ENCODE measurements at places on chromosomes 1 and 21.

DNA sequence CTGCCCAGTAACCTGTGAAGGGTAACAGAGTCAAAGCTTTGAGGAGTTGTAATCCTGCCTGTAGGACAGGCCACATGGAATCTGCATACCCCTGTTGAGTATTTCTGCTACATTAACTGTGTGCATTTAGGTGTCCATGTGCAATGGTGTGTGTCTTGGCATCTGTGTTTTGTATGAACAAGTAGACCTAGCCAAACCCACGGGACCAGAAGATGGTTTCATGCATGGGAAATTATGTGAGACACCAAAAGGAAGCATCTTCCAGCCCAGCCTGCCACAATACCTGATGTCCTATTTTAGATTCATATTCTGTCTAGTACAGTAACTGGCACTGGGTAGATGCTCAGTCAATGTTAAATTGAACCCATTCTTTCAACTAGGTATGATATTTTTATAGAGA is 70.8 kb upstream of the KCND3 start:
- DNase-seq: no peak

GRCh38 chr1:10898921-10899320 is 102.5 kb upstream of the CASZ1 start:
- DNase-seq: no peak

- no peak for DNase-seq
Observed at GRCh38 chr1:16298653-16299052, 53.6 kb downstream of the FBXO42 start.

DNA sequence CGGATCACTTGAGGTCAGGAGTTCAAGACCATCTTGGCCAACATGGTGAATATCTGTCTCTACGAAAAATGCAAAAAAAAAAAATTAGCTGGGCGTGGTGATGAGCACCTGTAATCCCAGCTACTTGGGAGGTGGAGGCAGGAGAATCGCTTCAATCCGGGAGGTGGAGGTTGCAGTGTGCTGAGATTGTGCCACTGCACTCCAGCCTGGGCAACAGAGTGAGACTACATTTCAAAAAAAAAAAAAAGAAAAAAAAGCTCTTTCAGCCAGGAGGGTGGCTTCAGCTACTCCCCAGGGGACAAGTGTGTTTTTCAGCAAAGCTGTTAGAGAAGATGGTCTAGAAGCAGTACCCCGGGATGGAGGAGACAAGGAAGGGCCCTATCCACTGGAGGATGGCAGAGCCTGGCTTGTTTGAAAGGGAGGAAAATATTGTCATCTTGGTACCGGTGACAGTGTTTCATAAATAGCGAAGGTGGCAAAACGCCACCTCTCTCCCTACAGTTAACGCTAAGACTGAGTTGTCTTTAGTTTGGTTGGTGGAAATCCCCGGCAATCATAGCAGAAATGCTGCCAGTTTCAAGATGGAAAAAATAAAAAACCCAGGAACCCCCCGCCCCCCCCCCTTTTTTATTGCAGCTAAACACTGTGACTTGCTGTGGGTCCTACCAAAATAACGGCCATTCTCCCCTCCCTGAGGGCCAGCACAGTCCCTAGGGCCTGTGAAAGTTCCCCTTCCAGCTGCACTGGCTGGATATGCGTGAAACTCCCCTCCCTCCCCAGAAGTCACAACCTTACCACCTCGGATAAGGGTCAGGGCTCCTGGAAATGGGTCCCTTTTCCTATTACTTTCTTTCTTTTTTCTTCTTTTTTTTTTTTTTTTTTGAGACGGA is 3.5 kb downstream of the PIK3CD start:
- no peak for DNase-seq

DNA sequence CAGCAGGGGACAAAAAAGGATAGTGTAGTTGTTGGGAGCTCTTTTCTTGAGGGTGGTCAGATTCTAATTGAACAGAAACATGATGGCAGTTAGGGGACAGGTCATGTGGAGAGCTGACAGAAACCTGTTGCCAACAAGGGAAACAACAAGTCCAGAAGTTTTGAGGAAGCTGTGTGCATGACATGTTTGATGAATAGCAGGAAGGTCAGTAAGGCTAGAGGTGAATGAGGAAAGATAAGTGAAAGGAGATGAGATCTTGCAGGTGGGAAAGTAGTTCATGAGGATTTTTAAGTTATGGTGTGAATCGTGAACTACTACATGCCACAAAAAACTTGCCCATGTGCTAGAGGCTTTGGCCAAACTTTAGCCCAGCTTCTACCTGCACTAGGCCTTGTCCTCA is 1817.4 kb downstream of the MRPL39 start:
- no peak for DNase-seq

- DNase-seq: no peak
Observed at GRCh38 chr21:14523234-14523633, 22.9 kb downstream of the SAMSN1 start.

DNA sequence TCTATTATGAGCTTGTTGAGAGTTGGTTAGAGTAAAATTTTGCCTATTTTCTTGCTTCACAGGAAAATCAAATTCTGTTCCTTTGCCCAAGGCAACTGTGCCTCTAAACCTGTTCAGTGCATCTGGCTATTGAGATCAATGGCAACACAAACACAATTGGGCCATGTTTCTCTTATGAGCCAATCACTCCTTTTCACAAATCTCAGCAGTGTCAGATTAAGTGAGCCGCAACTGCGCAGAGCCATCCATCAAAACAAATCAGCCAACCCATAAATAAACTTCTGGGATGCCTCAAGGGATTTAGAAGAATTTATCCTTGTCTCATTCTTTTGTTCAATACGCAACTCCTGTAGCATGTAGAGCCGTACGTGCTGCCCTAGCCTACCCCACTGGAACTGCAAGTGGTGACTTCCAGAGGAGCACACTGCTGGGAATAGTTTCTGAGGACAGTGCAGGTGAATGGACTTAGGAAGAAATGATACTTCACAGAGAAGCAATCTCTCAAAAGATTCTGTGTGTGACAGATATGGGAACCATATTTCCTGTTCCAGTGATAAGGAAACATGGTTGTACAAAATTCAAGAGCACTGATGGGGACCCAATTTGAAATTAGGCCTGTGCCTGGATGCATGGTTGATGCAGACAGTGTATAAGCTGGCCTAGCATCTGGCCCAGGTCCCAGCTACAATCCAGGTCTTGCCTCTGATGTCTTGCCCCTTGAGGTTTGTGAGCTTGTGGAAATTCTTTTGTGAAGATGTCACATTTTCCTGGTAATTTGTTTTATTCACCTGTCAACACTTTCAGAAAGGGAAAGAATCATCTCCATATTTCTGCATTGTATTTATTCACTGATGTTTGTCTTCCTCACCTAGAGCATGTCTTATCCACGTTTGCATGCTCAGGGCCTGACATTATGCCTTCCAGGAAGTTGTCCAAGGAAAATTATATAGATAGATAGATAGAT is 166.2 kb downstream of the URB2 start:
- no peak for DNase-seq

DNA sequence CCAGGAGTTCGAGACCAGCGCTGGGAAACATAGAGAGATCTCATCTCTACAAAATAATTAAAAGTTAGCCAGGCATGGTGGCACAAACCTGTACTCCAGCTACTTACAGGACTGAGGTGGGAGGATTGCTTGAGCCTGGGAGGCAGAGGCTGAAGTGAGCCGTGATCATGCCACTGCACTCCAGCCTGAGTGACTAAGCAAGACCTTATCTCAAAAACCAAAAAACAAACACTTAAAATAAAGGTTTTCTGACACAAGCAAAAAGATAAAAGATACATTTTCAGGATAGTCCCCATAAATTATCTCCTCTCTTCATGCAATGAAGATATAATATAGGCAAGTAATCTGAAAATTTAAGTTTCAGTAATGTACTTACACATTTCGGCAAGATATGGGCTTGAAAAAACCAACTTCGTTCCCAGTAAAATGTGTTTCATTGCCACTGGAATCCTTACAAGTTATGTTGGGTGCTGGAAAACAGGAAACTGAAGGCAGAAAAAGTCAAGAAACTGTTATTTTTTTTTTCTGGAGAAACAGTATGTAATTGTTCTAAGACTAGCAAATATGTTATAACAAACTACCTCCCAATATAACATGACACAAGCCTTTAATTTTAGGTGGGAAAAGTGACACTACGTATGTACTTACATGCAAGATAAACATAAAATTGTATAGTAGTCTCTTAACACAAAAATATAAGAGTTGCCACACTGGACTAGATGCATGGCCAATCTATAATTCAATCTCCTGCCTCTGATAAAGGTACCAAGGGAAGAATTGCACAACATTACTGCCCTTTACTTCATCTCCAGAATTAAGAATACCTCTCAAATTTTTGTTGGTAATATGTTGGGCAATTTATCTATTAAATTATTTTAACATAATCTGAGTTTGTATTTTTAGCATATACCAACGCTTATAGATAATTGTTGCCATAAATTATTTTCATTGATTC is 15.7 kb downstream of the TM2D1 start:
- DNase-seq: no peak

DNA sequence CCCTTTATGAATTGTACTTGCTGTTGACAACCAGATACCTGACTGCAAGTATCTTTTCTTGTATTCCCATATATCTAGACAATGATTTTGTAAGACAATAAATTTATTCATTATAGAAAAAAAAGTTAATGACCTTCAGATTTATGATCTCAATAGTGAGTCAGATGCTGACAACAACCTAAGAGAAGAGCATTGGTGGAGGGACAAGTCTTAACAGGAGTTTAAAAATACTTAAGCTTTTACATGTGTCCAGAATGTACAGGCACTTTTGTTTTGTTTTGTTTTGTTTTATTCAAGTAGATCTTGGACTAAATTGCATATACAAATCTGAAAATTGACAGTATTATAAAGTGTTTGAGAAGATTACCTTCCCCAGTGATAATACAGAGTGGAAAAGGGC is 1544.6 kb upstream of the B3GALT2 start:
- DNase-seq: no peak

DNA sequence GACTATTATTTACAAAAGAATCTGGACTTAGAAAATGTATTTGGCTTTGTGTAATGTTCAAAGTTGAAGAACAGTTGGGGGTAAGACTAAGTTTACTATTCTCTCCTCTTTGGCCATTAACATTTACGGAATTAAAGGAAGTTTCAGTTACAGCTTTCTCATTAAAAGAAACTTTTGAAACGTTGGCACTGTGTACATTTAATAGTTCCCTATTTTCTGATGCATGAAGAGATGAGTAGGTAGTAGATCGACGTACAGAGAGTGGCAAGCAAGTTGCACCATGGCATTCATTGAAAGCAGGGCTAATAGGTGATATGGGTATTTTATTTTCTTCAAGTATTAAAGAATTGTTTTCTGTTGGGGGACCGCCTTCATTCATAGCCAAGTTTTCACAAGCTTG is 3.2 kb downstream of the ASPM start:
- no peak for DNase-seq

- no peak for DNase-seq
Observed at GRCh38 chr1:222182641-222183040, 365.3 kb downstream of the HHIPL2 start.

DNA sequence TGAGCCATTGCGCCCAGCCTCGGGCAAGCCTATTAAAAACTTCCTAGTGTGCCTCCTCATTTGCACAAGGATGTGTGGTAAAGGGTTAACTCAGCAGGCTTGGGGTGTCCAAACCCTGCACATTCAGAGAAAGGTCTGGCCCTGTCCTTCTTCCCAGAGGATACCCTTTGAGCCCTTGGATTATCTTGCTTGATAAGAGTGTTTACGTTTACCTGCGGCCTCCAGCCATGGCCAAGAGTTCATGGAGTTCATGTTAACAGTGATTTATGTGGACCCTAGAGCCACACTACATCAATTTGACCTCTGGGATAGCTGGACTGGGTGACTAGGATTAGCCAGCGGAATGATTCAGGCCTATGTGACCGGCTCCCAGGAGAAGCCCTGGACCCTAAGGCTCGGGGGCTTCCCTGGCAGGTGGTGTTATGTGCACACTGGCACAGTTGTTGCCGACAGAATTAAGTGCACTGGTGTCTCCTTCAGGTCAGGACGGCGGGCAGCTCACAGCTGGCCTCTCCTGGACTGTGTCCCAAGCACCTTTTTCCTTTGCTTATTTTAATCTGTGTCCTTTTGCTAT is 7.7 kb upstream of the TCP10L start:
- no peak for DNase-seq

GRCh38 chr1:207519505-207520399 is 23.8 kb downstream of the CR1 start:
- no peak for DNase-seq

GRCh38 chr21:27734146-27734545 is 767.3 kb upstream of the ADAMTS5 start:
- DNase-seq: no peak

GRCh38 chr1:27161594-27161993 is 6.7 kb upstream of the SLC9A1 start:
- DNase-seq: no peak

All from right forelimb (tissue), 1 donor.